ENCODE measurements at places on chromosomes 7 and 10.

GRCh38 chr7:6382817-6383216 is 64.9 kb downstream of the DAGLB start:
- DNase-seq: no peak

DNA sequence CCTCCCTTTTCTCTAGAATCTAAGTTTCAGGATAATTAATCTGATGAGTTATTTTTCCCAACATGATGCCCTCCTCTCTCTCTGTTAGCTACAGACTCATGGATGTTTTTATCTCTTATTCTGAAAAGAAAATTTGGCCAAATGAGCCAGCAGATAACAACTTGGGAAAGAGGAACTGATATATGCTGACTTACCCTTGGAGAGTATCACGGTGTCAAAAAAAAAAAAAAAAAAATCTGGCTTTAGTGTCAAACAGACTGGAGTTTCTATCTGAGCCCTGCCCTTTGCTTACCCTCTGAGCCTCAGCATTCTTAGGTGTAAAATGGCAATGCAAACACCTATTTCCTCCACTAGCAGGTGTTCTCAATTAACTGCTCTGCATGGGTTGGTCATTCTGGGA is 190.4 kb downstream of the AHR start:
- DNase-seq: no peak

DNA sequence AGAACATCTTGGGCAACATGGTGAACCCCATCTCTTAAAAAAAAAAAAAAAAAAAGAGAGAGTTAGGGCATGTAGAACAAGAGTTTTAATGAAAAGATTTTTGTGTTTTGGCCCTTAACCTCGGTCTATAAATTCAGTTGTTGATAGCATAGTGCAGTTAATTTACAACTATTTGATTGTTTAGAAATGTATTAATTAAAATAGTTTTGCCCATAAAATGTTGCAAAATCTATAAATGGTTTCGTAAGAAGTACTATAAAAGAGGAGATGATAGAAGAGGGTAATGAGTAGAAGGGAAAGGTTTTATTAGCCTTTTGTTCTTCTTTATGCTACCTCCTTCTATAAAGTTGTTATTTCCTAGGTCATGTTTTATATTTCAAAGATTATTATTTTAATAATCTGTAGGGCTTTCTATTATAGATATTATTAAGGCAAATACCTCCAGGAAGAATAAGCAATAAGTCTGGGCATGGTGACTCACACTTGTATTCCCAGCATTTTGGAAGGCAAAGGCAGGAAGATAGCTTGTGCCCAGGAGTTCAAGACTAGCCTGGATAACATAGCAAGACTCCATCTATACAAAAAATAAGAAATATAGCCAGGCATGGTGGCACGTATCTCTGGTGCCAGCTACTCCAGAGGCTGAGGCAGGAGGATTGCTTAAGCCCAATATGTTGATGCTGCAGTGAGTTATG is 73.3 kb downstream of the MCU start:
- no peak for DNase-seq

DNA sequence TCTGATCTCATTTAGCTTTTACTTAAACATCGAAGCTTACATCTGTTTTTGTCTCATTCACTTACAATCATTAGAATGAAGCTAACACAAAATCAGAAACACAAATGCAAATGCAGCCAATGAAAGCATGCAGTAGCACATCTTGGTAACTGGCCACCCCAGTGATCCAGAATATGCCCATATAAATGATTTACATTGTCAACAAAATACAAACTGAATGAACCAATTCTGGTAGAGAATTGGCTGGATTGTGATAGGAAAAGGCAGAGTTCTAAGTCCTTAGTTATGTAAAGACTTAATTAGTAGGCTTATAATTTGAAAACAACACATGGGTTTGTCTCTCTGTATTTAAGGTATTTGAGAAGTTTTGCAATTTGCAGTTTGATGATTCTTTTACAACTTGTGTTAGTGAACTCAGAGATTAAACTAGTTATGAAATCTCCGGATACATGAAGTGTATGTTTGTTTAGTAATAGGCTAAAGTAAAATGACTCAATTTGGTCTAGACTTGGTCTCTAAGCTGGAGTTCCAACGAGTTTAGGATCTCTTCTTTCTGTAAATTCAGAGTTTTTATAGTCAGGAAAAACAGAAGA is 21.2 kb downstream of the TECTB start:
- DNase-seq: peak; percentile 51

DNA sequence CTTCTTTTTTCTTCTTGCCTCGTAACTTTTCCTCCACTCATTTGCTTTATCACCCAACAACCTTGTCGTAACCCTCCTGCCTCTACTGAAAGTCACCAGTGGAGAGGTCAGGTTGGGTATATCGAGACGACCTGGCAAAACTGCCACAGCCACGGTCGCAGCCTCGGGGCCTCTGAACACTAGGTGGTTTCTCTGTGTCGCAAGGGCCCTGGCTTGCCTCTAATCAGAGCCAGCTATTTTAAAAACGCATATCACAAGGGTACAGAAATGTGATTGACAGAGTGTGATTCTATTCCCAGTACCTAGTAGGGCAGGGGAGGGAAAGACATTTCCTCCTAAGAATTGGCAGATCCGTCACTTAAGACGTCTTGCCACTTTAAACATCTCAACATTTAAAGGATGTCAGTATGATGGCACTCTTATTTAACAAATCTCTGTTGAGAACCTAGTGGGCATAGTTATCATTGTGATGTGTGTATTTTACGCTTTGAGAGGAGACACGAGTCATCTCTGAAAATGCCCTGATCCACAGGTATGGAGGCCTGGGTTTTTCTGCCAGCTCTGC is 197.5 kb downstream of the ARHGAP21 start:
- DNase-seq: no peak

DNA sequence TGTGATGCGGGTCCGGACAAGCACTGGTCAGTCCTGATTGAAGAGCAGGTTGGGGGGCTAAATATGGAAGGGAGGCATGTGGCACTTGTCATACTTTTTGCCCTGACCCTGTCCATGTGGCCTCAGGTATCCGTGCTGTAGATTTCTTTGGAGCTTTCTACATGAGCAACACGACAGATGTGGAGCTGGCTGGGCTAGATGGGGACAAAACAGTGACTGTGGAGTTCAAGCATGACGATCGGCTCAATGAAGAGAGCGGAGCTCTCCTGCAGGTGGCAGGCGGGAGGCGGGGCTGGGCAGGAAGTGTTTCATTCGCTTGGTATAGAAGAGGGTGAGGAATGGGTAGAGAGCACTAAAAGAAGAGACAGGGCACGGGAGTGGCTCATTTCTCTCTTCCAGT is 13.0 kb upstream of the CHCHD1 start:
- no peak for DNase-seq

DNA sequence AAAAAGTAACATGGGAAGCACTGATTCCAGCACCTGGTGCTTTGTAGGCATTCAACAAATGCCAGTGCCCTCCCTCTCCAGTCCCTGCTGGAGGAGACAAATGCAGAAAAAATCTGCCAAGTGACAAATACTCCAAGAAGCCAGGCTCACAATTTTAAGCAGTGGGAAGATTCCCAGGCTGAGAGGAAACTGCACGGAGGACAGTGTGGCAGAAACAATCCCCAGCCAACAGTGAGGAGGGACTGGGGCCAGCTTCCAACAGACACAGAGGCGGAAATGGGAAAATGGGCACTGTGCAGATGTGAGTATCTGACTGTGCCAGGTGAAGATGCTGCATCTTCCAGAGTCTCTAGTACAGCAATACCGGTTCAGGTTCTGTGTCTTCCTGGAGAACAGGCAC is 106.3 kb downstream of the SLIT1 start:
- no peak for DNase-seq

DNA sequence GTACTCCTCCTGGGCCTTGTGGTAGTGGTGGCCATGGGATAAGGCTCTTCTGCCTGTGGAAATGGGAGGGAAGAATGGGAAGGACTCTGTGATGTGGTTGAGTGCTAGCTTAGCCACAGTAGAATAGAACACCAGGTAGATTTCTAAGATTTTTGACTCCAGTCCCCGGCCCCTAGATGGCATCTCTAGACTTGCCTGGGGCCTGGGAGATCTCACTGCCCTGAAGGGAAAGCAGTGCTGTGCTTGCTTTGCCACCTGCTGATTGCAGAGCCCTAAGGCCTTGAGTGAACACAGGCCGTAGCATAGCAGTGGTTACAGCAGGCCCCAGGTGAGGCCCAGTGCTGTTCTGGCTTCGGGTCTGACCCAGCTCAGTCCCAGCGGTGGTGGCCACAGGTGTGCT is 252.0 kb downstream of the TCF7L2 start:
- DNase-seq: no peak

GRCh38 chr10:126198681-126199080 is 189.6 kb downstream of the ADAM12 start:
- no peak for DNase-seq

DNA sequence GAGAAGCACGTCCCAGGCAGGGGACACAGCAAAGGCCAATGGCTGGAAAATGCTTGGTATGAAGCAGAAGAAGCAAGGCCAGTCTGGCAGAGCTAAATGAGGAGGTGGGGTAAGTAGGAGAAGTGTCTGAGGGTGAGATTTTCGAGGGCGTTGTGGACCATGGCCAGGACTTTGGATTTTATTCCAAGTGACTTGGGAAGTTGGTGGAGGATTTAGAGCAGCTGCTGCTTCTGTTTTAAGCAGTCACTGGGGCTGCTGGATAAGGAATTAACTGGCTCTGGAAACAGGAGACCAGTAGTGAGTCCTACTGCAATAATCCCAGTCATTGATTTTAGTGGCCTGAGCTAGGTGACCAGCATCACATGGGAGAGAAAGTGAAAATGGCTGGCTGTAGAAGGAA is 67.6 kb upstream of the GSDME start:
- no peak for DNase-seq

DNA sequence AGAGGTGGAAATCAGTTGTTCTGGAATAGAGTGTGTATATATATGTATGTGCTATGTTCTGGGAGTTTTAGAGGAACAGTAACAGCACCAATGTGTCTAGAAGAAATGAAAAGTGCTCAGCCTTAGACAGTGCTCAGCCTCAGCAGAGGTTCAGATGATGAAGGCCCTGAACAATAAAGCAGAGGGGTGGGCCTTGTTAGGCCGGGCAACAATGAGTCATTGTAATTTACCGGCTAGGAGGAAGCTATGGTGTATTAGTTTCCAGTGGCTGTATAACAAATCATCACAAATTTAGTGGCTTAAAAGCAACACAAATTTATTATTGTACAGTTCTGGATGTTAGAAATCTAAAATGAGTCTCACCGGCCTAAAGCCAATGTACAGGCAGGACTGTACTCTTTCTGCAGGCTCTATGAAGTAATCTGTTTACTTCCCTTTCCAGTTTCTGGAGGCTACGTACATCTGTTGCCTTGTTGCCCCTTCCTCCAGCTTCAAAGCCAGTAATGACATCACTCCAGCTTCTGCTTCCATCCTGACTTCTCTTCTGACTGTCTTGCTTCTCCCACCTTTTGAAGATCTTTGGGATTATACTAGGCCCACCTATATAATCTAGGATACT is 84.6 kb downstream of the CH25H start:
- no peak for DNase-seq

- DNase-seq: no peak
Measured at GRCh38 chr10:132421847-132422751, 25.1 kb downstream of the PWWP2B start.

- DNase-seq: no peak
Measured at GRCh38 chr7:9407816-9408215, 974.4 kb downstream of the NXPH1 start.

- no peak for DNase-seq
Measured at GRCh38 chr10:8438603-8439002, 384.1 kb downstream of the GATA3 start.

- DNase-seq: no peak
Measured at GRCh38 chr7:129559564-129559963, 52.0 kb upstream of the NRF1 start.

- peak; percentile 70 for DNase-seq
Measured at GRCh38 chr10:31075434-31075833, 43.8 kb upstream of the ZNF438 start.

GRCh38 chr10:947051-947450 is 15.5 kb upstream of the LARP4B start:
- DNase-seq: no peak

- no peak for DNase-seq
Measured at GRCh38 chr10:13000431-13000830, 1.1 kb downstream of the CCDC3 start.

All from AG20443 (cell line).